LHCN-M2 (cell line): ENCODE measurements at places on chromosomes 16 and 17. TPM values are rescaled to one million over a fixed set of nuclear protein-coding genes. Genes with fewer than 3 reads are reported as not detected.

The ZNF598 gene
- total RNA-seq: 37.2 and 47.5 TPM in 2 replicates

The MT1G gene
- total RNA-seq: 1.9 TPM in 1 of 2 replicates, not detected in the other

DNA sequence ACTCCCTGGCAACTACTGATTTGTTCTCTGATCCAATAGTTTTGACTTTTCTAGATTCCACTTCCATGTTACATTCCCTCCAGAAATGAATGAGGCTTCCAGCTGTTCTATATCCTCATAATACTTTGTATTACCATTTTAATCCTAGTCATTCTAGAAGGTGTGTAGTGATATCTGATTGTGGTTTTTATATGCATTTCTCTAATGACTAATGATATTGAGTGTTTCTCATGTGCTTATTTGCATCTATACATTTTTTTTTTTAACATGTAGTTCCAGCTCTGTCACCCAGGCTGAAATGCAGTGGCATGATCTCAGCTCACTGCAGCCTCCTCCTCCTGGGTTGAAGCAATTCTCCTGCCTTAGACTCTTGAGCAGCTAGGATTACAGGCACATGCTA, 7.3 kb downstream of the ADGRG5 start:
- no peak for DNase-seq

DNA sequence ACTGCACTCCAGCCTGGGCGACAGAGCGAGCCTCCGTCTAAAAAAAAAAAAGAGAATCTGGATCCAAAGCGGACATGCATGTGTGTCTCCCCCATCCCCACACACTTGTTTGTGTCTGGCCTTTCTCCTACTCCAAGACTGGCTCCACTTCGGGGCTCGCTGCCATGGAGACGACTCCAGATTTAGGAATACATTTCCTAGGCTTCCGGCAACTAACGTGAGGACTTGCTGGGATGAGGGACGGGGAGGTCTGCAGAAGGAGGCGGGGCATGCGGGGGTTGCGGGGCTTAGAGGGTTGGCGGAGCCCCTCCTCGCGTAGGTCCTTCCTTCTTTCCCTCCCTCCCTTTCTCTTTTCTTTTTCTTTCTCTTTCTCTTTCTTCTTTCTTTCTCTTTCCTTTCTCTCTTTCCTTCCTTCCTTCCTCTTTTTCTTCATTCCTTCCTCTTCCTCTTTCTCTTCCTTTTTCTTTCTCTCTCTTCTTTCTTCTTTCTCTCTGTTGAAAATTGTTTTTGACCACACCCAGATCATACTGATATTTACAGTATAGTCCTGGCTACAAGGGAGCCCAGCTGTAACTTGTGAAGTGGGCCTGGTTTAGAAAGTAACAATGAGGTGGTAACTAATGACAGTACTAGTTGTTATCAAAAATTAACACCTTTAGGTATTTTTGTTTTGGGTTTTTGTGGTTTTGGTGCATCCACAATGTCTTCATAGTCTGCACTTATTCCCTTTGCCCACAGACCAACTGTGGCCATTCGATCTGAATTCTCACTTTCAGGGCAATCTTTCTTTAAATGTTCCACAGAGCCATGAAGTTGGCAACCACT, 25.2 kb downstream of the MIS12 start:
- DNase-seq: no peak
